ENCODE measurements at places on chromosomes 11 and 22. TPM values are rescaled to one million over a fixed set of nuclear protein-coding genes. Genes with fewer than 3 reads are reported as not detected.

Gene YPEL4
- polyA plus RNA-seq, result 0.04 TPM

Gene FOXRED2
- polyA plus RNA-seq, result 9.3 TPM

Gene TOMM22
- polyA plus RNA-seq, result 46.9 TPM

Gene QSER1
- polyA plus RNA-seq, result 7.2 TPM

Gene CLTCL1
- polyA plus RNA-seq, result 10.9 TPM

Gene FGF19
- polyA plus RNA-seq, result 0.16 TPM

DNA sequence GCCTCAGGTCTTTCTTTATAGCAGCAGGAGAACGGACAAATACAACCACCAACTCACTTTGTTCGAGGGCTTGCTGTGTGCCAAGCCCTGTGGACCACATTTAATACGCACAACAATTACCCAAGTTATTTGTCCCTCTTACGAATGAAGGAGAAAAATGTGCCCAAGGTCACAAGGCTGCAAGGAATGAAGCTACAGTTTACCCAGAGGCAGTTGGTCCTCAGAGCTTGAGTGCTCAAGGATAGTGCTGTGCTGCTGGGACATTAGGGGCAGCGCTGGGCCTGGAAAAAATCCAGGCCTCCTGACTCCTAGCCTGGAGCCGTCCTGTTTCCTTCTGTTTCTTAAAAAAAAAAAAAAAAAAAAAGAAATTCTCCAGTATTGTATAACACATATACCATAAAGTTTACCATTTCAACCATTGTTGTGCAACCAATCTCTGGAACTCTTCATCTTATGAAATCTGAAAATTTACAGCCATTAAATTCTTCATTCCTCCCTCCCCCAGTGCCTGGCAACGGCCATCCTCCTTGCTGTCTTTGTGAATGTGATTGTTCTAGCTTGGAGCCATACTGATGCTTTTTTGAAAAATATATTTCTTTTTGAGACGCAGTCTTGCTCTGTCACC, 1.0 kb upstream of the C11orf86 start:
- DNase-seq, result no peak

- DNase-seq, result no peak
Measured at GRCh38 chr11:11970556-11970955, 37.9 kb downstream of the DKK3 start.

DNA sequence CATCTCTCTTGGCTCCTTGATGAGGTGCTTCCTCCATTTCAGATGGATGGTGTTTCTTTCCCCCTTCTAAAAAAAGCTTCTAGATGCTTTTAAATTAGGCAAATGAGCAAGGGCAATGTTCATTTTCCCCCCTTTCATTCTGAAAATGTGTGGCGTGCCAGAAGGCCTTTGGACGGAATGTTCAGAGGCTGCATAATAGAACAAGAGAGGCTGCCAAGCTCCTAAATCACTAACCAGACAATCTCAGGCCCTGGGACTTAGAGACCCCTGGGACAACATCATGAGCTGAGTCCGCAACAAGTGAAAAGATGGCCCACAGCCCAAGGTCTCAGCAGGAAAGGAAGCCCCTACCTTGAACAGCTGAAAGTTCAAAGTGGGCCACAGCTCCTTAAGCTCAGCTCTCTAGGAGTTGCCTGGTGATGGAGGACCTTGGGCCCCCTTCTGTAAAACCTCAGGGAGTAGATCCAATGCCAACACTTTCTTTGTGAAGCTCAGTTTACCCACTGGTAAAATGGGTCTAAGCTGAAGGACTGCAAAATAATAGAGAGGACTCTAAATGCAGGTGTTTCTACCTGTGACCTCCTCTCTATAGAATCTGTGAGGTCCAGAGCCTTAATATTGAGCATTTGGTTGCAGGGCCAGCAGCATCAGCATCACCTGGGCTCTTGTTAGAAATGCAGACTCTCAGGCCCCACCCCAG, 144.0 kb downstream of the FBXO7 start:
- no peak for DNase-seq

GRCh38 chr22:30325065-30325720, 1.5 kb downstream of the TBC1D10A start:
- DNase-seq, result no peak

DNA sequence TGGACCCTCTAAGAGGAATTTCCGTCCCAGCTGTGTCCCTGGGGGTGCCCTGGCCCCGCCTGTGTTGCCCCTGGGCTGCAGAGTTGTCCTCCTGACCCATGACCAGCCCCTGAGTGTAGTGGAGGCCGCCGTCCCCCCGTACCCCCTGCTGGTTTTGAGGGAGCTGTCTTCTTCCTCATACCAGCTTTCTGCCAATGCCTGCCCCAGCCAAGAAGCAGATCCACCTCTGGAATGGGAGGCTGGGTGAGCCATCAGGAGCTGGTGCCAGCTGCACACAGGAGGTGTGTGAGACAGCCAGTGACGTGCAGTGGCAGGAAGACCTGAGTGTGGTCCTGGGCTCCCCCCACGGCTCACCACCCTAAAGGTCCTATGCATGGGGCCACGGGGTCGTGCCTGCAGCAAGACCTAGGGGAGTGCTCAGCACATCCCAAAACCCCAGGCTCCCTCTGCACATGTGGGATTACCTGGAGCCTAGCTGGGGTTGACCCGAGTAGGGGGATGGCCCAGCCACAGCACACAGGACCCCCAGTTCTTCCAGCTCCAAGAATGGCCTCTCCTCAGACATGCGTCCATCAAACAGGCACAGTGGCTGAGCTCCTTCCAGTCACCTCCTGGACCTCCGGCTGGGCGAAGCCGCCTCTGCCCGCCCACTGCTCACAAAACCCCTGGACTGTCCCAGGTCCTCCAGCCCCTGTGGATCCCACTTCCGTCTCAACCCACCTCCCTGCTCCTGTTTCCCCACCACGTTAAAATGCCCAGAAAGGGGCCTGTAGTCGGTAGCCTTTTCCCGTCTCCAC, 647.6 kb downstream of the BRD1 start:
- DNase-seq, result no peak

GRCh38 chr22:22881116-22882000, 6.3 kb upstream of the IGLL5 start:
- no peak for DNase-seq

DNA sequence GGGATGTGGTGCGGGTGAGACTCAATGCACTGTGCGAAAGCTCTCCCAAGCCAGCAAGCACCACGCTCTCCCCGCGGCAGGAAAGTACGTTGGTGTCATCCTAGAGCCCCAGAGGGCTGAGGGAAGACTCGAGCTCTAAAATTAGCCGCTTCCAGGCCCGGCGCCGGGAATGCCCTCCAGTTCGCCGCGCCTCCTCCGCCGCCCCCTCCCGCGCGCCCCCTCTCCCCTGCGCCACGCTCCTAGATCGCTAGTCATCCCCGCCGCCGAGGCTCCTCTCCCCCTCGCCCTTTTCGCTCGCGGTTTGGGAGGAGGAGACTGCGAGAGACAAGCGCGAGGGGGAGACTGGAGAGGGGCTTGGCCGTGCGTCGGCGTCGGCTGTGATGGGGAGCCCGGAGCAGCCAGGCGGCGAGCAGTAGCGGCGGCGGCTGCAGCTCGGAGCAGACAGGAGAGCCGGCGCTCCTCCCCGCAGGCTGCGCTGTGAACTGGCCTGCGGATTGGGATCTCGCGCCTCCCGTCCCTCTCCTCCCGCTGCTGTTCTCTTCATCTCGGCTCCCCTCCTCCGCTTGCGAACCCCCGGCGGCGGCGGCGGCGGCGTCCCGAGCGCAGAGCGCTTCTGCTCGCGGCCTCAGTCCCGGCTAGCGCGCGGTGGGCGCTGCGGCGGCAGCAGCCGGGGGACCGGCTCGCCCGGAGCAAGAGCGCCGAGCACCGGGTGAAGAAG, at the start of gene FAT3:
FAT3 (plus strand) TSS at position 412 of the 718 bp plus-strand sequence. CDS start 127,295 bp downstream, outside the sequence.
- no peak for DNase-seq

GRCh38 chr11:47443028-47443700, 5.8 kb downstream of the RAPSN start:
- no peak for DNase-seq

- no peak for DNase-seq
Measured at GRCh38 chr22:42863349-42863961, 6.4 kb upstream of the ARFGAP3 start.

DNA sequence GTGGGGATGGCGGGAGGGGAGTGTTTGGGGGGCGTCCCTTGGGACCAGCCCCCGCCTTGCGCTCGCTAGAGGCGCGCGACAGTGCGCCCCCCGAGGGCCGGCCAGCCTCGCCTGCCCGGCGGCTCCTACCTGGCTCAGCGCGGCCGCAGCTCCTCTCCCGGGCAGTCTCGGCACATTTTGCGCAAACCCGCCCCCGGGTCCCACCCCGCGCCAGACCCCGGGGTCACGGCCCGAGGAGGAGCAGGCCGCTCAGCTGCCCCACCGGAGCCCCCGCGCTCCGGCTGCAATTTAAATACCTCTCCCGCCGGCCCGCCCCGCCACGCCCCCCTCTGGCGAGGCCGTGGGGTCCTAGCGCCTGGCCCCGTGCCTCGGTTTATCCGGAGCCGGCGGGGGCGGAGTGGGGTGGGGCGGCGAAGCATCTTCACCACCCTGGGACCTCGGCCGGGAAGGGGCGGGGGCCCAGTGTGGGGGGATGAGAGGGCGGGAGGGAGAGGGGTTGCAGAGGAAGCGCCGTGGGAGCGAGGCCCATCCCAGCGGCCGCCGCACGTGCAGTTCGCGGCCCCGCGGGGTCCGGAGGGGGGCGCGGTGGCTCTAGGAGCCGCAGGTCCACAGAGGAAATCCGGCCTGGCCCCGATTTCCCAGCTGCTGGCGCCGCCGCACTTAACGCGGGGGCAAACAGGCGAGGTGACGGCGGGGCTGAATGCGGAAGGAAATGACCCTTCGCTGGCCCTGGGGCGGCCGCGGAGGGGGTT, at the start of gene LRRC32:
LRRC32 (minus strand) TSS at position 263 of the 752 bp plus-strand sequence. CDS start 4,793 bp downstream, outside the sequence.
- DNase-seq, result no peak

GRCh38 chr11:132123854-132124835, 753.7 kb downstream of the NTM start:
- DNase-seq, result no peak

All from HepG2 (cell line).